ENCODE measurements at places on chromosomes 1 and 21.

GRCh38 chr1:93992190-93992589, 83.0 kb upstream of the GCLM start:
- no peak for DNase-seq

DNA sequence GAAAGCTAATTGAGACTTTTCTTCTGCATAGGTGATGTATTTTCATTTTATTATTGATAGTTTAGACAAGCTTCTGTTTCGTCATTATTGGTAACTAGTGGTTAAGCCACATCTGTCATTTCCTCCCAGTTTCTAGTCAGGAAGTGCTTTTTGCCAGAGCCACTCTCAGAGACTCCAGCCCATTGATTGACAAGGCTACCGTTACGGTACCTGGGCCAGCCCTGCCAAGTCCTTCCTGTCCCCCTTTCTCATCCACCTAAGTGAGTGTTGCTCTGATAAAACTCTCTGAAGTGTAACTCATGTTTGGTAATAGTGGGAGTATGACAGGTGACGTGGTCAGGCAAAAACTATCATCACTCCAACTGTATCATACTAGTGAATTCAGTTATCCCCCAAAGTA, 29.6 kb upstream of the AGL start:
- no peak for DNase-seq

- DNase-seq: no peak
These were observed 2.9 kb upstream of the KIF17 start for GRCh38 chr1:20720631-20721091.

DNA sequence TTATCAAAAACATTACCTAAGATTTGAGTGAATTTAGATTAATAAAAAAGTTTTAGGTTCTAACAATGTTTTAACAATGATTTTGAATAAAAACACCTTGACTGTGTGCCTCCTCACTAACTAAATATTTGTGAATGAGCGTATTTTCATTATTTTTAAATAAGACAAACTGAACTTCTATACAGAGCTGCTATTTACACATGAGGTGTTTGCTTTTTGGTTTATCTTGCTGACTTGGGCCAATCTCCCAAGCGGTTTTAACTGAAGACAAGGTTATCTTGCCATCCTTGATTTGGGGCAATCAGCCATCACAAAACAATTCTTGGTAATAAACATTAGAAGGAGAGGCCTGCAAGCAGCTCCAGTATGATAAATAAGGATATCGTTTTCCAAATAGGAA, 108.2 kb upstream of the NRIP1 start:
- DNase-seq: no peak

DNA sequence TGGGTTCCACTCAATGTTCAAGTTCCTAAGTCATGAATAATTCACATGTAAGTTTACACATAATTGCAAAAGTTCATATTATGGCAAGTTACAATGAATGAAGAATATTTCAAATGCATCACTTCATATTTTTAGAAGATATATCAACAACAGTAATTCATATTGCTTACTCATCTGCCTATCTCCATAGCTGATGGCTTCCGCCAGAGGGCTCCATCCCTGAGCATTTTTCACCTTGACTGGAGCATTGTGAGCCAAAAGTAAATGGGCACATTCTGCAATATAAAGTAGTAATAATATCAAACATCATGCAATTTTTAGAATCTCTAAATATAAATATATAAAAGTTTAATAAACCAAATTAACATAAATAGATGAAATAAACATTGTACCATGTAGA, 29.8 kb downstream of the ANKRD13C start:
- no peak for DNase-seq

- no peak for DNase-seq
These were observed 213.3 kb downstream of the TRABD2B start for GRCh38 chr1:47783638-47784496.

Data from COR-L47 (cell line).